ENCODE measurements at places on chromosomes 11 and 22.

DNA sequence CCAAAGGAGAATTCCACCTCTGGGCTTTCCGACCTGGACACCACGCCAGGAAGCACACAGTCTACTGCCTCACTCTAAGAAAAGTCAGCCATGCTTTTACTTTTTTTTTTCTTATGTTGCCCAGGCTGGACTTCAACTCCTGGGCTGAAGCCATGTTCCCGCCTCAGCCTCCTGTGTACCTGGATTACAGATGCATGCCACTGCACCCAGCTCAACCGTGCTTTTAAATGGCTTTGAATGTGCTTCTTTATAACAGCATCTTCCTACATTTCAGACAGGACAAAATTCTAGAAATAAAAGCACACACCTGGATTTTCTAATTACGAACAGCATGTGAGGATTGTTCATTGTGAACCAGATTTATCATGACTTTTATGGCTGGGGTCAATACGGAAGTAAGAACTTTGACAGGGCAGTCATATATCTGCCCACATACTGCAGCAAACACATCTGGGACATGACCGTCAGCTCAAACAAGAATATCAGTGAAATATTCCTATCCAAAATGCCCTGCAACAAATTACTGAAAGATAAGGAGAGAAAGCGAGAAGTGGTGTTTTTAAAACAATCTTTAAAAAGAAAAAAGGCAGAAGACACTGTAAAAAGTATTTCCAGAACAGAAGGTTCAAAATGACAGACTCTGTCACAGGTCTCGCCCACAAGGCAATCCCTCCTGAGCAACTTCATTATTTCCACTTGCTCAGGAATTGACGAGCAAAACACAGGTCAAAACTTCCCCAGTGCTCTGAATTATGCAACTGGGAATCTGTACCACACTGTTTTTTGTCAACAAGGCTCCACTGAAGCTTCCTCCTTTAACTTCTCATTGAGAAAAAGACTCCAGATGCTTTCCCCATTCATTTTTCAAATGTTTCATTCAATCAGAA lies 42.1 kb downstream of the PACSIN2 start:
- DNase-seq = no peak

DNA sequence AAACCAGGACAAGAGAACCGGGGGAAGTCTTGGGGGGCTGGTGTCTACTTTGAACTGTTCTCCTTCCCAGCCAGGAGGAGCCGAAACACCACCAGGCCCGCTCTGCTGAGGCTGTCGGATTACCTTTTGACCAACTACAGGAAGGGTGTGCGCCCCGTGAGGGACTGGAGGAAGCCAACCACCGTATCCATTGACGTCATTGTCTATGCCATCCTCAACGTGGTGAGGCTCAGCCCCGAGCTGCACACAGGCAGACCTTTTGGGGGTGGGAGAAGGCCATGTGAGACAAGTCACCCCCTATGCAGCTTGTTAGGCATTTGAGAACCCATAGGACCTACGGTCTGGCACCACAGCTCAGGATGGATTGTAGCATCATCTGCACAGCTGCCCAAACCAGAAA lies 2.8 kb downstream of the HTR3A start:
- DNase-seq = no peak

- no peak for DNase-seq
These were observed 108.6 kb downstream of the STIM1 start for GRCh38 chr11:3964056-3964455.

DNA sequence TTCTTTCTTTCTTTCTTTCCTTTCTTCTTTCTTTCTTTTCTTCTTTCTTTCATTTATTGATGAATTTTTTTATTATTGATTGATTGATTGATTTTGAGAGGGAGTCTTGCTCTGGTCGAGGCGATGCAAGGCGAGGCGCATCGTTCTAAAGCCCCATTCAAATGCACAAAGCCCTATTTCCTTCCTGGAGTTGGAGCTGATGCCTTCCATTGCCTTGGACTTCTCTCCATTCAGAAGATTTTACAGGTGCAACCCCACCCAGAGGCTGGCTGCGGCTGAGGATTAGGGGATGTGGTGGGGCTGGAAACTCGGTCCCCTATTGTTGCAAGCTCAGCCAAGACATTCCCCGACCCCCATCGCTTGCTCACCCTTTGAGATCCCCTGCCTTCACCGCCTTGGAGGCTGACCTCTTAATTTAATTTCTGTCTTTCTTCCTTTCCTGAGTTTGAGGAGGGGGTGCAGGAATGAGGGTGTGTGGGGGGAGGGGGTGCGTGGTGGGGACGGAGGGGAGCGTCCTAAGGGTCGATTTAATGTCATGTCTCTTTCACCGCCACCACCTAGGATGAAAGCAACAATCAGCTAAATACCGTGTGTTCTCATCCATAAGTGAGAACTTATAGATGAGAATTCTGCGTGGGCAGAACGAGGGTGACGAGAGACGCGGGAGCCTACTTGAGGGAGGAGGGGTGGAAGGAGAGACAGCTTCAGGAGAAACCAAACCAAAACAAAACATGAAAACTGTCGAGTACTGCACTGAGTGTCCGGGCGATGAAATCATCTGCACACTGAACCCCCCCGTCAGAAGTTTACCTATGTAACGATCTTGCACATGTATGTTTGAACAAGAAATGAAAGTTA lies 3913.9 kb upstream of the OR11H1 start:
- no peak for DNase-seq

DNA sequence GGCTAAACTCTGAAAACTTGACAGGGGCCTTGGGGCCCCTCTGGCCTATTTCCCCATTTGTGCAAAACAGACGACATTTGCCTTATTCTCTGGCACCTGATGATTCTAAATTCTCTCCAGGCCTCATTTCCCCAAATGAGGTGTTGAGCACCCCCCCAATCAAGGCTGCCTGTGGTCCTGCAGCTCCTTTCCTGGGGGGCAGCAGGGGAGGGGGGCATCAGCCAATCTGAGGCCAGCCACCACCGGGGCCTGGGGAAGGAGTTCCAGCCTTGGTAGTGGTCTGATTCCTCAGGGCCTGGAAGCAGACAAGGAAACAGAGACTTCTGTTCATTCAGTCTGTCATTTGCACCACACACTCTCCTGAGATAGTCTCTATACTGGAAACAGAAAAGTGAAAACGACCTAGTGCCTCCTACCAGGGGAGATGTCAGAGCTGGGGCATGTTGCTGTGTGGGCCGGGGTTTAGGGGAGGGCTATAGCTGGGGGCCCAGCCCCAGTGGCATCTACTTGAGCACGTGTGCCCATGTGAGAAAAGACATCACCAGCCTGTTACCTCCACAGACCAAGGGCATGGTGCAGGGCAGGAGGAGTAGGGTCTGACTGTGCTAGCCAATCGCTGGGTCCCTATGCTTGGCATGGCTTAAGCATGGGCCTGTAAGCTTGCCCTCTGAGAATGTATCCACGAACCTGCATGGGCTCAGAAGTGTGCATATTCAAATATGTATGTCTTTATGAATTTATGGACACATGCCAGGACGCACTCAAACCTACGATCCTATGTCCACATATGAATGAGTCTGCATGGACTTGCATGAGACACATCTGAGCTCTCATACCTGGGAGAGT lies 1.8 kb upstream of the TPBGL start:
- no peak for DNase-seq

DNA sequence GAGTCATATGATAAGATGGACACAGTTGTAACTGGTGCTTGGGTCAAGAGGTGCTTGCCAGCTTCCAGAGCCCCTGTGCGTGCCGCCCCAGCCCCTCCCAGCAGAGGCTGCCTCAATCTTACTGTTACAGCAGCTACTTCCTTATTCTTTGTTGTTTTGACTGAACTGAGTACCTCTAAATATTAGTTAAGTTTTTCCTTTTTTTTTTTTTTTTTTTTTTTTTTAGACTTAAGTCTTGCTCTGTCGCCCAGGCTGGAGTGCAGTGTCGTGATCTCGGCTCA lies 8.8 kb downstream of the ZBED4 start:
- peak; percentile 42 for DNase-seq

DNA sequence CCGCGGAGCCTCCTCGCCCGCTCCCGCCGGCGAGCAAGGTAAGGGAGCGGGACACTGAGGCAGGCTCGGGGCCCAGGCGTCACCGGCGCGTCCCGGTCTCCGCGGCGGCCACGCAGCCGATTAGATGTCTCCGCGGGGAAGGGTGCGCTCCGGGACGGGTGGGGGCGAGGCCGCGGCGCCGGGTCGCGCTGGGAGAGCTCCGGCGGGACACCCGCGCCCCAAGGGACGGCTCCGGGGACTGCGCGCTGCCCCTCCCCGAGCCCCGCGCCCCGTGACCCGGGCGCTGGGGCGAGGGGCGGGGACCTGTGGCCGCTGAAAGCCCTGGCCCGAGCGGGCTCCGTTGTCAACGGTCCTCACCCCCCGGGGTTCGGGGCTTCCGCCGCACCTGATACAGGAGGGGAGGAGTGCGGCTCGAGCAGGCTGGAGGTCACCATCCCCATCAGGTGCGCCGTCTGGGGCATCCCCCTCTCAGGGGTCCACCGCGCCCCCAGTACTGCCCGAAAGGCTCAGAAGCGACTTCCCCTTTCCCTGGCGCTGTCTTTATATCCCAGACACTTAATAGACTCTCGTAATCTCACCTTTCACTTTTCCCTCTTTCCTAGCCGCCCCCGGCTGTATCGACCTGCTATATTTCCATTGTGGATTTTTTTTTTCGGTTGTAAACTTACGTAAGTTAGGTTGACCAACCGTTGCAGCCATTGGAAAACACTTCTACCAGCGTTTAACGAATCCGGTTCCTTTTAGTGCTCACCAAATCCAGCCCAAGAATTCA lies 573 bp downstream of the PPFIA1 start:
- no peak for DNase-seq

GRCh38 chr11:118530683-118531596 lies at the start of gene TMEM25:
Gene TMEM25, plus strand, starts transcription at chr11:118531192. Its CDS starts 610 bp downstream, at chr11:118531802.
- DNase-seq = peak; percentile 78

- no peak for DNase-seq
These were observed 44.6 kb downstream of the COPB1 start for GRCh38 chr11:14454861-14455632.

Data from tibial artery (tissue), 4 donors.